Occipital lobe (tissue), 3 donors: ENCODE measurements at places on chromosomes 2 and 18.

GRCh38 chr2:84851876-84852275, 29.0 kb downstream of the TRABD2A start:
- DNase-seq = no peak

DNA sequence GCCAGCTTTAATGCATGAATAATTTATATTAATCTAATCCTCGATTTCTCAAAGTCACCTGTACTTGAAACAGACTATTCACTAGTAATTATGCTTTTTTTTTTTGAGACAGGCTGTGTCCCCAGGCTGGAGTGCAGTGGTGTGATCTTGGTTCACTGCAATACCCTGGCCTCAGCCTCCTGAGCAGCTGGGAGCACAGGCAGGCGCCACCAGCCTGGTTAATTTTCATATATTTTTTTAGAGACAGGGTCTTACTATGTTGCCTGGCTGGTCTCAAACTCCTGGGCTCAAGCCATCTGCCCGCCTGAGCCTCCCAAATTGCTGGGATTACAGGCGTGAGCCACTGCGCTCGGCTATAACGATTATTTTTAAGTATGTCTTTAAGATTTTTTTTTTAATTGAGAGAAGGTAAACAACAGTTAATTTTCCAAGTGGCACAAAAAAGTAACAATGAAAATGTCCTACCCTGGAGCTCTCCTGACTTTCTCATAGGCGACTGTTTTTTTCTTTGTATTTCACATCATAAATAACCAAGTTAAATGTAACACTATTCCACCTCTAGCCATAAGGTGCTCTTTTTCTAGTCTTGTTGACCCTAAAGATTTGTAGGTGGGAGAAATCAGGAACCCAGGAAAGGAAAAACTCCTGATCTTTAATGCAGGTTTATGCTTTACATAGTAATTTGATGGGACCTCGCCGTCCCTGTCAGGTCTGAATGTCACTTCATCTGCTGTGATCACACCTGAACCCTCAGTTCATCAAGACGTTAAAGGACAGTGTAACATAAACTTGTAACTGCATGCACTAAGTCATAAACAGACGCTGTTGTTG, 1.3 kb upstream of the ANKRD12 start:
- DNase-seq = no peak

- DNase-seq = no peak
Measured at GRCh38 chr18:21997207-21998143, 171.9 kb upstream of the GATA6 start.

DNA sequence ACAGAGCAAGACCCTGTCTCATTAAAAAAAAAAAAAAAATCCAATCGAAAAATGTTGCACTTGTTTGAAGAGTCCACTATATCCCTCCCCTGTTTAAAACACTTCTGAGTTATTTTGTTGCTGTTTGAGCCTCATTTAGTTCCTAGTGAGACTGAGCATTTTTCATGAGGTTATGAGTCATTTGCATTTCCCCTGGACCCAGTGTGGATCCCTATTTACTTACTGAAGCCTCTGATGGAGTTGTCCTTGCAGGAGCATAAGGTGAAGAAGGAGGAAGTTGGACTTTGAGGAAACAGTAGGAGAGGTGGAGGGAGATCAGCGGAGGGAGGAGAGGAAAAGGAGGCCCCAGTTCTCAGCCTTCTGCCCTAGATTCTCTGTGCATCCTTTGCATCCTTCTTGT, 5.1 kb downstream of the CXCR1 start:
- DNase-seq = no peak

GRCh38 chr2:2901384-2902345, 476.0 kb downstream of the EIPR1 start:
- DNase-seq = no peak

- no peak for DNase-seq
Measured at GRCh38 chr2:8592736-8593135, 89.1 kb upstream of the ID2 start.

DNA sequence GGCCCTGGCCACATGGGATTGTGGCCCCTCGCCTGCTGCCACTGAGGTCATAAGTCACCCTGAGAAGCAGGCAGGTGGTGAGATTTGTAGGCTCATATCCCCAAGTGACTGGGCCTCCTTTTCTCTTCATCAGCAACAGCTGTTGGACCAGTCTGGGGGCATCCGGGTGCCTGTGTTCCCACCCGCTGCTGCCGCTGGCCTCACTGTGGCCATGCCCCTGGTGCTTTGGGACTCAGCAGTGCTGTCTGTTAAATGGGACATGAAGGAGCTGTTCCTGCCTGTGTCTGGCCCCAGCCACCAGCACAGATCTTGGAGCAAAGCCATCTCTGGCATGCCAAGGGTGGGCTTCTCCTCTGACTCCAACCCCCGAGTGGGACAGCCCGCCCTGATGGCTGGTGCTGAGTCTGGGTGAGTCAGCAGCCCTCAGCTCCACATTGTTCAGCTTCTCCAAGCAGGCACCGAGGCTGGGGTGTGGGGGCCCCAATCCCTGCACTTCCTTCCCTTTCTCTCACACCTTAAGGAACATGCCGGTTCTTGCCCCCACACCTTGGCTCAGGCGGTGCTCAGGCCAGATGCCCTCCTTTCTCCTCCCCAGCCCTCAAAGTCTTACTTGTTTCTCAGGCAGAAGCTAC, 207.9 kb downstream of the GLI2 start:
- DNase-seq = no peak

DNA sequence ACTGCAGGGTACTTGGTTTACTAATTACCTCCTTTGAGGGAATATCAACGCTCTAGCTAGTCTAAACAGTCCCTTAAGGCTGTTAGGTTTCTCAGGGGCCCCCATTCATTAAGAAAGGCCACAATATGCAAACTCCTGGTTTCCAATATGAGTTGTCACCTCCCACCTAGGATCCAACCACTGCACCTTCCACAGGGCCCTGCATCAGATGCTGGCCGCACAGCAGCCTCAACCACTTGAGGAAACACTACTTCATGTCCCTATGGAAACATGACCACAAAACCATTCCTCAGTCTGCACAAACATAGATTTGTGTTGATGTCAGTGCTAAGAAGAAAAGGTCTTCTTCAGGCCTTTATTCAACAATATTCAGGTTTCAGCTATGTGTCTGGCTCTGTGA, 40.9 kb downstream of the STAT4 start:
- no peak for DNase-seq

DNA sequence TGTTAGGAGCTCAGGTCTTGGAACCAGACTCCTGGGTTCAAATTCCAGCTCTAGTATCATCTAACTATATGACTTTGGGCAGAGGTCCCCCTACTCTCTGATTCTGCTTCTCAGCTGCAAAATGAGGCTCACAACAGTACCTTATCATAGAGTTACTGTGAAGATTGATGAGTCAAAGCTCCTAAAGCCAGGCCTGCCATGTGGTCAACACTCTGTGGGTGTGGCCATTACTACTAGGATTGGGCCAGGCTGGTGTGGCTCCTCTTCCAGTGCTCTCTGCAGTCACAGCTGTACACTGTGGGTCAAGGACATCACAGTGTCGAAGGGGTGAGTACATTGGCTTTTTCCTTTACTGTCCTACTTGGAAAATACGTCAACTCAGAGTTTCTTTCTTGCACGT, 22.6 kb downstream of the CAPN13 start:
- no peak for DNase-seq

- DNase-seq = peak; percentile 59
Measured at GRCh38 chr2:173982918-173983317, 17.7 kb upstream of the SP3 start.

GRCh38 chr2:109160714-109161440, 31.9 kb downstream of the SH3RF3 start:
- DNase-seq = no peak

- DNase-seq = no peak
Measured at GRCh38 chr2:45922577-45922988, 271.1 kb downstream of the PRKCE start.

DNA sequence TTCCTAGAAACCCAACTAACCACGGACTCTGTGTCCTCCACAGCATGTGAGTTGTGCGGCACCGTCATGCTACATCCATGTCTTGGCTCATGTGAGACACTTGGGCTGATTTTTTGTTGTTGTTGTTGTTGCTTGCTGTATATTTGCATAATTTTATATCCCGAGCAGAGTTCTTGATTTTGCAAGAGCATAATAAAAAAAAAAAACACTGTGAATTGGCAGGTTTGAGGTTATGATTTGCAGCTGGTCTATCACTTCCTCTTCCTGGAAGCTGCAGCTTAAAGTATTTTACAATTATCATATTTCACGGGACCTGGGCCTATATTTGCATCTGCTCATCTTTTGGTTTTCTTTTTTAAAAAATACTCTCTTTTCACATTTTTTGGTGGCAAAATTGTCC, 142.3 kb upstream of the NRP2 start:
- no peak for DNase-seq

- no peak for DNase-seq
Measured at GRCh38 chr2:106941372-106941993, 55.5 kb upstream of the ST6GAL2 start.

DNA sequence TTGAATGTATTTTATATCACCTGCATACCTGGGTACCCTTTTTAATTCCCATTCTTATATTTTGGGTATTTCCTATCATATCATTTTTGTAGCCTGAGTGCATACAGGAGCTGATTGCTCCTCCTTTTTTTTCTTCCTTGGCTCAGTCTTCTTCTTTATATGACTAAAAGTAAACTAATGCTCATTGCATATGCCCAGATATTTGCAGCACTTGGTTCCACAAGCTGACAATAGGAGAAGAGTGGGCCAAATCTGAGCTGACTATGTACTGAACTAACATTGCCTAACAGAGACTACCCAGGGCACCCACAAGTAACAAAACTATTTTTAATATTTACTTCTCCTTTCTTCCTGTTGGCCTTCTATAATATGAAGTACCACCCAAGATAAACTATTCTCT, 131.7 kb upstream of the SPOPL start:
- DNase-seq = no peak

DNA sequence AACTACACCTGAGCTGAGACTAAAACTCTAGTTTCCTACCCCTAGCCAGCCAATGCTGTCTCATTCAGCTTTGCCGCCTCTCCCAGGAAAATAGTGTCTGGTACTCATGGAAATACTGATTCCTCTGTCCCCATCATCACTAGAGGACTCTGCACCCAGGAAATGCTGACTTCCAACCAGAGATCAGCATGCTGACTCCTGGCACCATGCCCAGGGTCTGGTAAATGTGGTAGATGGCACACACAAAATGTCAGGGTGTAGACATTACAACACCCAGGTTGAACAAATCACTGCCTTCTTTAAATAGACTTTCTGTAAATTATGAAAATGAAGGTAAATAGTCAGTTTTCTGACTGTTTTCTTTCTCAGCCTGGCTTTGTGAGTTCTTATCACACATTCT, 307.3 kb upstream of the CHAC2 start:
- DNase-seq = no peak

DNA sequence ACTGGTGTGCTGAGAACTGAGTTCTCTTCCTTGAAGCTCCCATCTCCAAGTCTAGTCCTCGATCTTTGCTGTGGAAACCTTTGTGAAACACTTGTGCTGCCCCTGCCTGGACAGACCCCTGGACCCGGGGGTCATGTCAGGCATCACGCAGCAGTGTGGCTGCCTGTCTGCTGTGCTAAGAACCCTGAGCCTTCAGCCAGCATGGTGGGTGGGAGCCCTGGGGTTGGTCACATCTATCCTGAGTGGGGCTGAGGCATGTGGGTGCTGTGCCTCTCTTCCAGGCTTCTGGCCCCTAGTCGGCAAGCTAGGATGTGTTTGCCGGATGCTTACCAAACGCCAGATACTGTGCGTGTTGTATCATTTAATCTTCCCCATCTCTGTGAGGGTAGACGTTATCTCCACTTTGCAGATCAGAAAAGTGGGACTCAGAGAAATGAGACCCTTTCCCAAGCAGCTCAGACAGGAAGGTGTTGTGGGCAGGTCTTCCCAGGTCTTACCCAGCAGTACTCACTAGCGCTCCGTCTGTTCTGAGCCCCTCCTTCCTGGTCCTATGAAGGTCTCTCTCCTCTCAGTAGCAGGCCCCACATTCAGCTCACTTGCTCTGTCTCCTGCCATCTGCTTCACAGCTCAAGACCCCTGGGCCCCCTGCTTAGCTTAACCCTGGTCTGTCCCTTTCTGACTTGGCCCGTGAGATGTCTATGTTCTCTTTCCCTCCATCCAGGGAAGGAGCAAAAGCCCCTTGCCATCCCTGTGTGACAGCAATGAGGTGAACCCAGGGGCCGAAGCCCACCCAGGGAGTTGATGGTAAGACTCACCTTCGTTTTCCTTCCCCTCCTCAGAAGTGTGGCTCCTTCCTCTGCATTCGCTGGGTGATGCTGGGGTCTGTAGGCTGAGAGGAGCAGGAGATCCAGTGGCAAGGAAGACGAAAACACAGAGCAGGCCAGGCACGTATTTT, 242.8 kb downstream of the FAM210A start:
- DNase-seq = no peak

DNA sequence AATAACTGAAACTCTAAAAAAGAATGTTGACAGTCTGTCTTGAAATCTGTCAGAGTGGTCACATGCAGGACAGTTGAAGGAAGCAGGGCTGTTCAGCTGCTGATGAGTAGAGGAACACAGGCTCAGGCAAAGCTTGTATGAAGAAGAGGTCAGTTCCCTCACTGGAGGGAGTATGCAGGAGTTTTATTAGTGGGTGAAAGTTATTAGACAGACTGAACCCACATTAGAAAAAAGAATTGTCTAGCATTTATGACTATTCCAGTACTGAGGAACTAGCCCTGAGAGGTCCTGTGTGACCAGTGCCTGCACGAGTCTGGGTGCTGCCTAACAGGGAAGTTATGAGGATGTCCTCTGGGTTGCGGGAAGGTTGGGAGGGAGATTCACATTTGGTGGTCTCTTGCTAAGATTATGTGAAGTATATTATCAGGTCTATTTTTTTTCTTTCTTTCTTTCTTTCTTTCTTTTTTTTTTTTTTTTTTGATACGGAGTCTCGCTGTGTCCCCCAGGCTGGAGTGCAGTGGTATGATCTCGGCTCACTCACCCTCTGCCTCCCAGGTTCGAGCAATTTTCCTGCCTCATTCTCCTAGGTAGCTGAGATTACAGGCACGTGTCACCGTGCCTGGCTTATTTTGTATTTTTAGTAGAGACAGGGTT, 9.6 kb downstream of the TET3 start:
- DNase-seq = no peak

- no peak for DNase-seq
Measured at GRCh38 chr2:186060744-186061440, 322.3 kb downstream of the FSIP2 start.

GRCh38 chr2:172693037-172693436, 42.6 kb upstream of the RAPGEF4 start:
- DNase-seq = peak; percentile 61

- no peak for DNase-seq
Measured at GRCh38 chr2:98297817-98298682, 48.2 kb upstream of the CNGA3 start.

DNA sequence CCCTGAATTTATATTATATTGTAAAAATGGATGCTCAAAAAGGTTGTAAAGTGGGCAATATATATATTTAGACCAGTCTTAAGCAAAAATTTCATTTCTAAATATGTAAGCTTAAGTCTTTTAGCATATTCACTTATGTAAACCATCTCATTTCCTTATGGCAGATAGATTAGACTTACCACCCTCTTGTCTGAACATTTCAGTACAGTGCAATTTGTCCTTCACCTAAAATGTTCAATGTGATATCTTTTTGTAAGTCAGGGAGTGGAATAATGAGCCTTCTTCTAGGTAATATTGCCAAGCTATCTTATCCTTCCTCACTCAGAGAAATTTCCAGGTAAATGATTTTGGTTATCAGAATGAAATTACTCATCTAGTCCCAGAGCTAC, 92.3 kb downstream of the KLF7 start:
- DNase-seq = no peak
